ENCODE measurements at places on chromosomes 5 and 9.

- DNase-seq = peak; percentile 10
Observed at GRCh38 chr9:112112941-112113681, 62.0 kb downstream of the SUSD1 start.

DNA sequence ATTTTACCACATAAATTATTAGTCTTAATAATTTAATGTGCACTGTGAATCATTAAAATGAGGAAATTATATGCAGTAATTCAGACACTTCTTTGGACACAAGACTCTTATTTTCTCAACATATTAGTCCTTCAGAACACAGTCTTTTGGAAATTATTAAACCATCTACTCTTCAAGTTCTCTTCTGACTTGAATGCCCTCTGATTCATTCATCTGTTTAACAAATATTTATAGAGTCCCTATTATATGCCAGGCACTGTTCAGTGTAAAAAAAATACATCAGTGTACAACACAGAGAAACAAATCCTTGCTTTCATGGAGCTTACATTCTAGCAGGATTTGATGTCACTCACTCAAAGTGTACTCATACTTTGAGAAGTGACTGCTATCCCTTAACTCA, 163.4 kb upstream of the IL12B start:
- no peak for DNase-seq

DNA sequence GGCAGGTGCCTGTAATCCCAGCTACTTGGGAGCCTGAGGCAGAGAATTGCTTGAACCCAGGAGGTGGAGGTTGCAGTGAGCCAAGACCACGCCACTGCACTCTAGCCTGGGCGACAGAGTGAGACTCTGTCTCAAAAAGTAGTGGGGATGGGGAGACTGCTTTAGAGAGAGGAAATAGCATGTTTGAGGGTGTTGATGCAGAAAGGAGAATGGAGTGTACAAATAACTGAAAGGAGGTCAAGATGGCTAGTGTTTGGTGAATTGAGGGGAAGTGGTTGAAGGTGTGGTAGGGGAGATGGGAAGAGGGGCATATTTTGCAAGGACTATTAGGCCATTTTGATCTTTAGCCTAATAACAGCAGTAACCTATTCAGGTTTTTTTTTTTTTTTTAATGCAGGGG, 18.2 kb downstream of the TENT2 start:
- no peak for DNase-seq

DNA sequence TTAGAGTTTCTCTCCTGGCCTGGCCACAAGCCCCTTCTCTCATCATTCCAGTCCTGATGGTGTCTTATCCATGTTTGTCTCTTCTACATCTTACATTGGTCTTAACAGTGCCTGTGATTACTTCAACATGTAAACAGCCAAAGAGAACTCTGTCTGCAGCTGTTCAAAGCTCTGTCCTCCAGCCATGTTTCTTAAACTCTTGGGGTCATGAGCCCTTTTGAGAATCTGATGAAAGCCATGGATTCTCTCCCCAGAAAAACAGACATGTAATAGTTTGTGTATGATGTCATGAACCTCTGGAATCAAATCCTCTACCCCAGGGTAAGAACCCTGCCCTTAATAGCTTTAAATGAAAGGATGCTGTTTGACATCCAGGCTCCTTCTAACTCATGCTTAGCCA, 30.1 kb downstream of the MAMDC2 start:
- DNase-seq = no peak

DNA sequence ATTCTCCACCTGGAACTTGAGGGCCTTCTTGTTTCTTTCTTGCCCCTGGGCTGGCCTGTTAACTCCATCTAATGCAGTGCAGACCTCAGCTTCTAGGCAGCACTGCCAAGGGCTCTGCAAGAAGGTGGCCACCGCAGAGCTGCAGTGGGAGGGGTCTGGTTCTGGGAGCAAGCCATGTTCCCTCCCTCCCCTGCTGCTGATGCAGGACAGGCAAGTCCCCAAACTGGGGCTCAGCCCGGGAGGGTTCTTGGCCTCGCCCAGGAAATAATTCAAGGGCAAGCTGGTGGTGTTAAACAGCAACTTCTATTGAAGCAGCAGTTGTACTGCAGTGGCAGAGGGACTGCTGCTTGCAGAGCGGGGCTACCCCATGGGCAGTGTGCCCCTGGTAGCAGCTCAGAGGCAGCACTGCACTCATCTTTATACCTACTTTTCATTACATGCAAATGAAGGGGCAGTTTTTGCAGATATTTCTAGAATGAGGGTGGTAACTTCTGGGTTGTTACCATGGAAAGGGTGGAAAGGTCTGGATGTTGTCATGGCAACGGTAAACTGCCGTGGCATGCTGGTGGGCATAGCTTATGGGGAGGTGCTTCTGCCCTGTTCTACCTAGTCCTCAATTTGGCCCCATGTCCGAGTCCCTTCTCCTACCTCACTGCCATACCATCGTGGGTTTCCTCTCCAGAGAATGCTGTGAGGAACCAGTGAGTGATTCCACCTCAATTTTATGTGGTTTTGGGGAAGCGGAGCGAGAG, 82.1 kb downstream of the WDR41 start:
- no peak for DNase-seq

DNA sequence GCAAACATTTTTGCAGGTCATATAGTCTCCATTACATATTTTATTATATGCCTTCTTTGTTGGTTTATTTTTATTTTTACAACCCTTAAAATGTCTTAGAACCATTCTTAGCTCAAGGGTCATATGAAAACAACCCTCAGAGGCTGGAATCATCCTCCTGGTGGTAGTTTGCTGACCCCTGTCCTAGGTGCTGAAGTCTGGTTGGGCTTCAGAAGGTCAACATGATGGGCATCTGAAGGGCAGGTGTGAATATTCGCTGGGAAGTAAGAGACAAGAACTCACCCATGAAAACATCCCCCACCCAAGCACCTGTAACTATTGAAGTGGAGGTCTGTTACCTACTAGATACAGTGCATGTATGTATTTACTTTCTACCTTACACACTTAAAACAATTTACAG, 75.4 kb downstream of the OSMR start:
- DNase-seq = no peak

DNA sequence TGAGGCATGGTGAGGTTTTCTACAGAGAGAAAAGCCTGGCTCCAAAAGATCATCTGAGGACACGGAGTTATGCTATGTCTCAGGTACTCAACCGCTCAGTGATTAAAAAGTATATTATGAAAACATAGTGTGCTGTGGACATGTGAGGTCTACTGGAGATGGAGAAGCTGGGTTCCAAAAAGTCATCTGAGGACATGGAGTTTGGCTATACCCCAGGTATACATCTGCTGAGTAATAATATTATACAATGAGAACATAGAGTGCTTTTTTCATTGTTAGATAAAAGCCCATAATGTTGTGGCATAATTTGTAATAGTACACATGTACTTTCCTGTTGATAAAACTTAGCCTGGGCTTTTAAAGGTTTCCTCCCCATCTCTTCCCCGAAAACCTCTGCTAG, 70.7 kb upstream of the SHISAL2B start:
- DNase-seq = peak; percentile 11
